CD4-positive, alpha-beta T cell treated with Interleukin-6 at 100 ng/mL for 8 hours (primary cell): ENCODE measurements at places on chromosomes 1 and 21.

GRCh38 chr21:45792682-45793383, 149.3 kb downstream of the PCBP3 start:
- no peak for DNase-seq

GRCh38 chr21:15625363-15625762, 104.4 kb upstream of the USP25 start:
- DNase-seq: no peak

- DNase-seq: peak; percentile 40
Measured at GRCh38 chr1:12345350-12346217, 115.8 kb downstream of the VPS13D start.

- DNase-seq: no peak
Measured at GRCh38 chr1:8370905-8371315, 53.0 kb downstream of the SLC45A1 start.

DNA sequence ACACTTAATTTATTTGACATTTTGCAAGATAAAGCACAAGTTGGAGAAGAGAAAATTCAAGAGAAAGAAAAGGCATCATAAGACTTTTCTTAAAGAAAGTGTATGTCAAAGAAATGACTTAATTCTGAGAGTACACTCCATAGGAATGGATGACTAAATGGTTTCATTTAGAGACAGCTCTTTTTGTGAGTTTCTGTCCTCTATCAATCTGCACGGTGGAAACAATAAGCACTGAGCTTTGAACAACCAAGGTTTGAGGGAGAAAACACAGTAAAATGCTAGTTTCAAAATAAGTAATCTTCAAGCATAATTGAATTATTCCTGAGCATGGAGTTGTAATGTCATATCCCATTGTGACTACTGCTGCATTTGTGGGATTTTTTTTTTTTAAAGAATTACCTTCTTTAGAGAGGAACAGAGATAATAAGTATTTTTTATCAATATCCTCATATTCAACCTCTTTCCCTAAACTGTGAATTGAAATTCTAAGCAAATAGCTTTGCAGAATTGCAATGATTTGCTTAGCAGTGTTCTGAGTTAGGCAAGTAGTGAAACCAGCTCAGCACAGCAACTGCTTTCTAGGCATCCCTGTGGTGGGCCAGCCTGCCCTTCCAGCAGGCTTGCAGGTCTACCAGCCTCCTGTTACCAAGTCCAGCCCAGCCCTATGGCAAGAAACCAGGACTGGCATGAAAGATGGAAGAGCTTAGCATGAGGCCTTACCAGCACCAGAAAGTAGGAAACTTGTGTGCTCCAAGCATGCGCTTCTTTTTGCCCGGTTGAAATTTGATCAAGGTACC, 38.2 kb downstream of the KCNJ6 start:
- DNase-seq: no peak

- DNase-seq: no peak
Measured at GRCh38 chr21:25079053-25079452, 528.2 kb downstream of the MRPL39 start.

- no peak for DNase-seq
Measured at GRCh38 chr21:32567626-32568025, 17.7 kb downstream of the TCP10L start.

DNA sequence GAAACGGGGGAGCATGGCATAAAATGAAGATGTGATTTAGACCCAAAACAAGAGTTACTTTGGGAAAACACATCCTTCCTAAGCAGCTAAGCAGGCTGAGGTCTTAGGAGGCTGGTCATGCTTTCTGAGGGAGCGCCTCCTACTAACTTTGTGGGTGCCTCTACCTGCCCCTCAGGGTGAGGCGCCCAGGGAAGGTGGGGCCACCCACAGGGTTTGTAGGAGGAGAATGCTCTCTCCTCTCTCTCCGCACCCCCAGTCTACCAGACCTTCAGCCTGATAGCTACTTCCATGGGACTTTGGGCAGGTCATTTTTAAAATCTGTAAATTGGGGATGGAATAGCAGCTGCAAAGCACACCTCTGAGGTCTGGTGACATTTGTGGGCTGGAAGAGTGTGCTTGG, 23.8 kb downstream of the SLC27A3 start:
- DNase-seq: no peak

DNA sequence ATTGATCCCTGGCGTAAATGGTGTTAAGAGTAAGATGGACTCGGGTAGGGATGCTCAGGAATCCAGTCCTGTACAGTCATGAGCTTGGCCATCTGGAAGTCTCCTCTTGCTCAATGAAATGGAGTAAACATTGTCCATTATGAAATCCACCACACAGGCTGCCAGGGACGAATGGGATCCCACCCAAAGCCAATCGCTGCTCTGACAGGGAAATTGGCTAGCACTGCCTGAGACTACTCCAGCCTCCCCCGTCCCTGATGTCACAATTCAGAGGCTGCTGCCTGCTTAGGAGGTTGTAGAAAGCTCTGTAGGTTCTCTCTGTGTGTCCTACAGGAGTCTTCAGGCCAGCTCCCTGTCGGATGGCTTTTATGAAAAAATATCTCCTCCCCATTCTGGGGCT, at the start of gene HSD11B1:
Gene HSD11B1 (plus strand): TSS at position 263 of the 400 bp plus-strand sequence. CDS start 97 bp downstream, at position 360.
- no peak for DNase-seq

DNA sequence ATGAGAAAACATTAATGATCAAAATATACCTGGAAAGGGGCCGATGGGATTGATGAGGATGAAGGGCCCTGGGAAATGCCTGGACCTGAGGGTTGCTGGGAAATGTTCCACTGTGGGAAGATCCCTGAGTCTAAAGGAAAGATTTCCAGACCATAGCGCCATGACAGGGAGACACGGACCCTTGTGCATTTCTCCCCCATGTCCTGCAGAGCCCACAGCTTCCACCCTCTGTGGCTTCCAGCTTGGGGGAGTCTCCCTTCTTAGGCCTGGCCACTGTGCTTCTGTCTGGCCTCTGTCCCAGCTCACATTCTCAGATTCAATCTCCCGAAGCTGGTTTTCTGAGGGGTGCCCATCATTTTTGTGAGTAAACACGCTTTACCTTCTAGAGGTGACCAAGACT, 1.0 kb upstream of the PRAMEF12 start:
- DNase-seq: no peak

DNA sequence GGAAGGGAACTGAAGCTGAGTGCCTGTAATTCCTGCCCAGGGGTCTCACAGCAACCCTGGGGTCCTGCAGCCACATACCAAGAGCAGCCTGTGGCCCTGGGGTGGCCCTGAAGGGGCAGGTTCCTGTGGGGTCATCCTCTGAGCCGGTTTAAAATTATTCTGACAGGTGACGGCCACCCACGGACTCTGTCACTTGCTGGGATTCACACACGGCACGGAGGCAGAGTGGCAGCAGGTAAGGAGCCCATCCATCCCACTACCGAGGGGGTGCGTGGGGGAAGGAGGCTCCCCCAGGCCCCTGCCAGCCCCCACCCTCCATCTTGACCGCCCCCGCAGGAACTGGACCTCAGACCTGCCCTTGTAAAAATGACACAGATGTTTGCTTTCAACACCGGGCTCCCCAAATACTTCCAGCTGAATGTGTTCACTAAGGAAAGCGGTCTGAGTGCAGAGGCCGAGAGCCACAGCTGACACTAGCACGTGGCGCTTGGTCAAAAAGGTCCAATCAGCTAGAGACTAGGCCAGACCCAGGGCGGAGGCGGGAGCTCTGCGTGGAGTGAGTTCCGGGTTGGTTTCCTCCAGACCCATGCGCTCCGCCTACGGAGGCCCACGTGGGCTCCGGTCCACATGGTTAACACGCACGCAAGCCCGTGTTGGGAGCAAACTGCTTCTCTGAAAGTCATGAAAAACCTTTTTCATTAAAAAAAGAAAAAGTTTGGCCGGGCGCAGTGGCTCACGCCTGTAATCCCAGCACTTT, 10.0 kb downstream of the YBEY start:
- DNase-seq: peak; percentile 73

GRCh38 chr1:209150114-209150513, 433.4 kb upstream of the CAMK1G start:
- DNase-seq: no peak

- no peak for DNase-seq
Measured at GRCh38 chr1:171934664-171935063, 93.4 kb downstream of the DNM3 start.

- no peak for DNase-seq
Measured at GRCh38 chr1:75615613-75616435, 4.9 kb upstream of the SLC44A5 start.

GRCh38 chr1:176987016-176987415, 177.5 kb downstream of the ASTN1 start:
- no peak for DNase-seq
